ENCODE measurements at places on chromosomes 3 and 15.
A peak's percentile ranks its signal among the peaks of the same experiment; 100 is the strongest.

DNA sequence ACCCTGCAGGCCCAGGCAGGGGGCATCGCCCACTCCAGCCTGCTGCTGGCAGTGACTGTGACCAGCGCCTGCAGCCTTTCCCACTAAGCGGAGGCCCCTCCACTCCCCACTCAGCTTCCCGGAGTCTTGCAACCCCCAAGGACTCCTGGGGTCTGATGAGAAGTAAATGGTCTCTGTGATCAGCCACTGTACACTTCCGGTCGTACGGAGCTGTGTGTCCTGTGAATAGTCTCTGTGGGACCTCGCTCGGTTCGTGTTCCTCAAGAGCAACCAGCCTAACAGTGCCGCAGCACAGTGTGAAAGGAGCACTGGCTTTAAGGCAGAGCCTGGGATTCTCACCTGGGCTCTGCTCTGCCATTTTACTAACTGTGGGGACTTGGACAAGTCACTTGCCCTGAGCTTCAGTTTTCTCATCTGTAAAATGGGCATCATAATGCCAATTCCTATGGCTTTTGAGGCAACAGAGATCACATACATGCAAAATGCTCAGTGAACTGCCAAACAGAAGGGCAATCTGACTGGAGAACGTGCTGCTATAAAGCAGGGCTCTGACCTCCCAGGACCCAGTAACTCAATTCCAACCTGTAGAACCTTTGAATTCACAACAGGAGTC lies 26.7 kb downstream of the TMEM43 start:
- no peak for DNase-seq

- no peak for DNase-seq
These were observed 154.3 kb downstream of the ALDH1A2 start for GRCh38 chr15:57911247-57911646.

DNA sequence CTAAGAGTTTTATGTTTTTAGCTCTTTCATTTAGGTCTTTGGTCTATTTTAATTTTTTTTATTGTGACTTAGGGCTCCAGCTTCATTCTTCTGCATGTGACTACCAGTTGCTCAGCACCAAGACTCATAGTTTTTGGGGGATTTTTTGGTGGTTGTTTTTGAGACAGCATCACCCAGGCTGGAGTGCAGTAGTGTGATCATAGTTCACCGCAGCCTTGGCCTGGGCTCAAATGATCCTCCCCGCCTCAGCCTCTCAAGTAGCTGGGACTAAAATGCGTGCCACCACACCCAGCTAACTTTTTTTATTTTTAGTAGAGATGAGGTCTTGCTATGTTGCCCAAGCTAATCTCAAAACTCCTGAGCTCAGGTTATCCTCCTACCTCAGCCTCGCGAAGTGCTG lies 19.4 kb downstream of the CDV3 start:
- DNase-seq = no peak

DNA sequence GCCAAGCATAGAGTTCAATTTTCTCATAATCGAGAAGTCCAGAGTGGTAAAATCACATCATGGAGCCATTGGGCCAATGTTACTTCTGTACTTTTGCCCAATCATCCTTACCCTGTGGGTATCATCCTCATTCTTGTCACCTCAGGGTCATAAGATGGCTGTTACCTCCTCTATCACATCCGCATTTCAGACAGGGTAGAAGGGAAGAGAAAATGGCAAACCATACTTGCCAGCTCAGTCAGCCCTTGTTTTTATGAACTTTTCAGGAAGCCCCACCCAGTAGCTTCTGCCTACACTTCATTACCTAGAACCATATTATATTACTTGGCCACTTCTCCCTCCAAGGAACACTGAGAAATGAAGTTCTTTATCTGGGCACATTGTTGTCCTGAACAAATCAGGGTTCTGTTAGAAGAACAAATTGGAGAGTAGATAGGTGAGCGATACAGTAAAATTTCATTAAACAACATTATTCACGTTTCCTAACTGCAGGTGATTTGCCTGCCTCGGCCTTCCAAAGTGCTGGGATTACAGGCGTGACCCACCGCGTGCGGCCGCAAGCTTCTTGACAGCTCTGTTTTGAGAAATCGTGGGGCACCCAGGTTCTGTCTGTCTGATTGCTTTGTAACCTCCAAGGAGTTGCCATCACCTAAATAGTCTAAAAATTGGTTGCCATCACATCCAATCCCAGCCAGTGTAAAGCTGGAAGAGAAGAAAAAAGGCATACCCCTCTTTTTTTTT lies 34.5 kb upstream of the RPN1 start:
- no peak for DNase-seq

- no peak for DNase-seq
These were observed 565 bp downstream of the MANF start for GRCh38 chr3:51385621-51386091.

DNA sequence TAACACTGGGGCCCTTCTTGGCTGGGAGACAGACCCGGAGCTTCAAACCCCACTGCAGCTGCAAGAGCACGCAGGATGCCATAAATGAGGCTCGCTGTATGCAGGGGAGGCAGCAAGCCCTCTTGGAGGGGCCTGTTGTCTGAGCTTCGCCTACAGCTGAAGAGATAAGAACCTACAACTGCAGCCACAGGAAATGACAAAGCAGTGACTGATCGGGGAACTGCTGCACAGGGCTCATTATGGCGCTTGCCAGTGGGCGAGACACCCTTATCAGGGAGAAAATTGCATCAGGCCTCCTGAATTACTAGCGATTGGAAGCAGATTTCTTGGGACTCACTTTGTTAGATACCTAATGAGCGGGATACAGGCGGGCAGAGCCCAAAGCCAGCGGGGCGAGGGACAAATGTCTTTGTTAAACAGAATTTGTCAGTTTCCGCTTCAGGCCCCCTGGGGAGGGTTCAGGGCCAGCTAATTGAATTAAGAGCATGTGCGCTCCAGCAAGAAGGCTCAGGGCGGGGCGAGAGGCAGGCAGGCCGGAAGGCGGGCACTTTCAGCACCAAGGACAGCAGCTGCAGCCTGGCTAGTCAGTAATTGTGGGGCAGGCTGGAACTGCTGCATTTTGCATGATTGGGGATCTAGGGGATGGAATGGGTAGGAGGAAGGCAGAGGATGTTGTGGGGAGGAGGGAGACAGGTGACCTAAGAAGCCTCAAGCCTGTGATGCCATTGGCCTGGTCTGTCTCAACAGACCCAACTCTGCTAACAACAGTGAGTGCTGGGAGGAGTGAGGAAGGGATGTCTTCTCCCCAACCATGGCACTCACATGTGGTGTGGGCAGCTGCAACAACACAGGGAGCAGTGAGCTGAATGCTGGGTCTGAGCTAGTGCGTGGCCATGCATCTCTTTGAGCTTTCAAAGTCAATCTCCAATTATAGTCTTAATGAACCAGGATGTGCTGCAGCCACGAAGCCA lies 55.3 kb downstream of the CCDC33 start:
- DNase-seq = peak; percentile 52

DNA sequence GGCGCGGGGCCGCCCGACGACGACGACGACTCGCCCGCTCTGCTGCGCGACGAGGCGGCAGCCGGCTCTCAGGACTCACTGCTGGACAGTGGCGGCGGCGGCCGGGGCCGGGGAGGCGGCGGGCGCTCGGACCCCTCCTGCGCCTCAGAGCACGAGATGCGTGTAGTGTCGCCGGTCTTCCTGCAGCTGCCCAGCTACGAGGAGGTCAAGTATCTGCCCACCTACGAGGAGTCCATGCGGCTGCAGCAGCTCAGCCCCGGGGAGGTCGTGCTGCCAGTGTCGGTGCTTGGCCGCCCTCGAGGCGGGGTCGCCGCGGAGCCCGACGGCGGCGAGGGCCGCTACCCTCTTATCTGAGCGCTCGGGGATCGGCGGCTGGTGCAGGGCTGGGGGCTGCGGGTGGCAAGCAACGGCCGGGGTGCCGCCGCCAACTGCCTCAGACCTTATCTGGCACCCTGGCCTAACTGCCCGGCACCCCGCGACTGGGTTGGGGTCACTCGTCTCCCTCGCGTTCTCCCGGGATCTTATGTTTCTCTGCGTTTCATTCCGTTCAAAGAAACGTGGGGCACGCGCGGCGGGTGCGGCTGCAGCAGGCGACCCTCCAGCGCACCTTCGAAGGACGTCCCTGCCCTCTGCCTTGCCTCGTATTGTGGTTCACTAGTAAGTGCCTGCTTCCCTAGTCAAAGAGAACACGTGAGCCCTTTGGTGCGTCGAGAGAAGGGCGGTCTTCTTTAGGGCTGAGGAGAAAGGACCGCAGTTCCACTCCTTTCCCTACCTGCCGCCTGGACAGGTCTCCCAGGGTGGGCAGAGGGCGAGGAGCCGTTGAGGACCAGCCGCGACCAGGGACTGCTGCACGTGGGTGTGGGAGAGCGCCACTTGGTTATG lies 1.0 kb downstream of the C3orf80 start:
- no peak for DNase-seq

DNA sequence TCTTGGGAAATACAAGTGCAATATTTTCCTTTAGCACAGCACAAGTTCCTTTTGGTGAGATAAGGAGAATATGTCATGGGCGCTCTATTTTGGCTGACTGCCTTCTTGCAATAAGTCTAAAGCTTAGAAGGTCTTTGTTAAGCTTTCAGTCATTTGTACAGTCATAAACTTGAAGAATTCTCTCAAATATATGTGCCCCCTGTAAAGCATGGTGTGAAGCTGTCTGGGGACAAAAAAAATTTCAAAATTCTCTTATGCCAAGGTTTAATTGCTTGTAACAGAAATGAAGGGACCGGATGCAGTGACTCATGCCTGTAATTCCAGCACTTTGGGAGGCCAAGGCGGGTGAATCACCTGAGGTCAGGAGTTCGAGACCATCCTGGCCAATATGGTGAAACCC lies 21.7 kb upstream of the ARID3B start:
- no peak for DNase-seq

DNA sequence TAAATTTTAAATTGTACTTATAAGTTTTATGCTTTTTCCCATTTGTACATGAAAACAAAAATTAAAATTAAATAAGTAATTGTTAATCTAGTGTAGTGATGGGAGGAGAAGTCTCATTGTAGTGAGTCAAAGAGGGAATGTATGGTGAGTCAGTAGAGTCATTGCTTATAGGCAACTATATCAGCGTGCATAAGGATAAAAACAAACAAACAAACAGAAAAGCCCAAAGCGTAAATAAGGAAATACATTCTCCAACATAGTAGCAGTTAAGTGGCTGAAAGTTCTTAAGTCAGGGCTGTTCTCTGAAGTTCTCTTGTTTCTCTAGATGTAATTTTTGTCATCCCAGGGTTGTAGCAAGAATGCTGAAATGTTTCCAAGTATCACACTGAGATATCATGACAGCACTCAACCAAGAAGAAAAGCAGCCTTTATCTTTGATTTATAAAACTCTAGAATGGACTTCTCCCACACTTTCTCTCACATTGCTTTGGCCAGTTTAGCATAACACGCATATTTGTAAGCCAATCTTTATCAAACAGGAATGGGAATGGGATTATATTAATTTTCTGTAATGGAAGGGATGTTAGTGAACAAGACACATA lies 184.1 kb upstream of the TP63 start:
- no peak for DNase-seq

DNA sequence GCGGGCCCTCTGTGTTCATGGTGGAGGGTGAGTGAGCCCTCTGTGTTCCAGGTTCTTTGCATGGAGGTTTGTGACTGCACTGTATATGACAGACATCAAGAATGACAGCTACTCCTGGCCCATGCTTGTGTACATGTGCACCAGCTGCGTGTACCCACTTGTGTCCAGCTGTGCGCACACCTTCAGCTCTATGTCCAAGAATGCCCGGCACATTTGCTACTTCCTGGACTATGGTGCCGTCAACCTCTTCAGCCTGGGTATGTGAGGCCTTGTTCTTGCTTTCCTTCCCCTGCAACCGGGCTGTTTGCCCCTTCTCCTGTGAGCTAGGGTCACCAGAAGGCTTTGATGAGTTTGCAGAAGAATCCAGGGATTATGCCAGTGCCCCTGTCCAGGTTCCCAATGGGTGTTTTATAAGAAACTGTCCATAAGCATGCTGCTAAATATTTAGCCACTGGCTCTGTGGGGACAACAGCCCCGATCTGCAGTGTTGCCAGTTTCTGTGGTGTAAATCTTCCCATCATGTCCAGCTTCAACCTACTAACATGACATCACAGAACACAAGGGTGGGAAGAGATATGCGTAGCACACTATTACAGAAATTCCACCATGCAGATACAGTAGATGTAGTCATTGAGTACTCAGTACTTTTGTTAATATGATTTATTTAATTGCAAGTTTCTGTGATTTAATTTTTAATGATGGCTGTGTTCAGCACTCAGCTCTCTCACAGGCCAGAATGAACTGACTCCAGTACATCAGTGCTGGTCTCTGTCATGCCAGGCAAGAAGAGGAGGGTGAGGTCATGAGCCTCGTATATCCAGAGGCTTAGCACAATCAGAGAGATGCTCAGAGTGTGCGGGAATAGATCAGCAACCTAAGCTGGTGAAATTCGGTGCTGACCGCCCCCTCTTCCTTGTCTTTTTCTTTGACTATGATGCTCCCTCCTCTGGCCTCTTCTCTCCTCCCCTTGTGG lies 29.2 kb upstream of the KIF23 start:
- DNase-seq = no peak

- no peak for DNase-seq
These were observed 2.8 kb upstream of the NEK4 start for GRCh38 chr3:52773361-52774065.

GRCh38 chr15:30046430-30046829 lies 36.3 kb upstream of the GOLGA8J start:
- no peak for DNase-seq

- DNase-seq = no peak
These were observed 76.1 kb upstream of the THBS1 start for GRCh38 chr15:39504808-39505207.

DNA sequence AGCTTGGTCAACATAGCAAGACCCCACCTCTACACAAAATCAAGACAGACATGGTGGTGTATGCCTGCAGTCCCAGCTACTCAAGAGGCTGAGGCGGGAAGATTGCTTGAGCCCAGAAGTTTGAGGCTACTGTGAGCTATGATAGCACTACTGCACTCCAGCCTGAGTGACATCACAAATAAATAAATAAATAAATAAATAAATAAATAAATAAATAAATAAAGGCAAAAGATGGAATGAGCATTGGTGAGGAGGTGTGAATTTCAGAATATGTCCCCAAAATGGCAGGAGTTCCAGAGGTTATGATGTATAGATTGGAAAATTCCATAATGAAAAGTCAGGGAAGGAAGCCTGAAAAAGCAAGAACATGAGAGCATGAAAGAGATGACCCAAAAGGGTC lies 249.9 kb downstream of the MEX3B start:
- DNase-seq = no peak

GRCh38 chr3:82088749-82089148 lies 327.3 kb upstream of the GBE1 start:
- no peak for DNase-seq

- DNase-seq = no peak
These were observed 143.2 kb upstream of the UMPS start for GRCh38 chr3:124587053-124587408.

DNA sequence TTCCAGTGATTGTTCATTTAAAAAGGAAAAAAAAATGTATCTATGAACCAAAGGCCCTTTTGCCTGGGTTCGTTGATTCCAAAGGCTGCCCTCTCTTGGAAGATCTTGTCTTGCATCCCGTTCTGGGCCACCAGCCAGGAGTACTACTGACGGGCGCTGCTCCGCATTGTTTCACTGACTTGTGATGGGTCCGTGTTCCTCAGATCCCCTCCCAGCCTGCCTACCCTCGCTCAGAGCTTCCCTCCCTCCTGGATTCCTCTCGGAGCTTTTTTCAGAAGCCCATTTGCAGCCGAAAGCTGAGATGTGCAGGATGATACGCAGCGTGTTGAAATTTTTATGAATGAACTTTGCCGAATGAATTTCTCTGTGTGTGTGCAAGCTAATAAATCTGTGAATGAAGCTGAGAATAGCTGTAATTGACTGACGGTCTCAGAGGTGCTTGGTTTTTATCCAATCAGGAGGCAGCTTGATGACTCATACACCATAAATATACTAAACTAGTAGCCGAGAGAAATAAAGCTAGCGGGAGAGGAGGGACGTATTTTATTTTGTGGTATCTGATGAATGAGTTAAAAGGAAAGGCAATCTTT lies at the start of gene SHC4:
Gene SHC4 (minus strand): TSS at position 396 of the 590 bp plus-strand sequence. CDS start 904 bp downstream, outside the sequence.
- no peak for DNase-seq
